ENCODE measurements at places on chromosomes 12 and 14. TPM values are rescaled to one million over a fixed set of nuclear protein-coding genes. Genes with fewer than 3 reads are reported as not detected.

DNA sequence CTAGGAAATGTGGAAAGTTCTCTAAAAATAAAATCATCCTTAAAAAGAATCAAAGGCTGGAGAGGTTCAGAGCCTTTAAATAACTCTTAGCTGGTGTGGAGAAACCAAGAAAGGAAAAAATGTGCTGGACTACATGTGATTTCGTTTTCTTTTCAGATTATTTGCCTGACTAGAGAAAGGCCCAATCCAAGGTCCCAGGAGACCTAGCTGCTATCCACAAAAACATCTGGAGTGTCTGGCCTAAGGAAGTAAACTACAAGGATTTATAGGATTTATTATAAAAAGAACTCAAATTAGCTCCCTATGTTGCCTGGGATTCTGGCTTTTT, 774 bp upstream of the TMEM30B start:
- H3K27ac ChIP-seq = peak overlapping the region; percentile 97
- H3K4me3 ChIP-seq = peak overlapping the region; percentile 87
- peaks cover 1% of the 10 kb centered on the region for H3K36me3 ChIP-seq
- no peak for DNase-seq
- H3K27me3 ChIP-seq = no peaks in the 10 kb centered on the region

GRCh38 chr14:39492267-39492666, 60.0 kb upstream of the FBXO33 start:
- no peaks in the 10 kb centered on the region for H3K4me1 ChIP-seq
- H3K4me3 ChIP-seq = no peak overlapping the region
- H3K36me3 ChIP-seq = peaks cover 11% of the 10 kb centered on the region
- H3K27ac ChIP-seq = no peak overlapping the region

Gene BCL11B
- 2.3 TPM for total RNA-seq

- no peak overlapping the region for H3K4me3 ChIP-seq
- peaks cover 4% of the 10 kb centered on the region for H3K4me1 ChIP-seq
- no peak for DNase-seq
These were observed 32.8 kb downstream of the CCNK start for GRCh38 chr14:99513946-99514551.

Gene COCH
- 32.5 TPM for total RNA-seq

DNA sequence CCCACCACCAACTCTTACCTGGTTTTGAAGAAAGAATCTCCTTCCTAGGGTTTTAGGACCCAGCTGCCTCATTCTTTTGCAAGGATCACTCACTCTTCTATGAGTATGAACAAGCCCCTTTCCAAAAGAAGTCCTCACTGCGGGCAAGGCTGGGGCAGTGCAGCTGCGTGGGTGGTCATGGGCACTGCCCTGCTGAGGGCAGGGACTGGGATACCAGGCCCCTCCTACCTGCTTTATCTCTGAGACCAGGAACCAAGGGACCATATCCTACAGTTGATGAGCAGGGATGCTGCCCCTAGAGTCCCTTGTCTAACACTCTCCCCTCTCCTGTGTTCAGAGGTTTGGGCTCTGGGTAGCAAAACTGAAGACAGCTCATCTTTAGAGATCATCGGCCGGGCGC, 20.5 kb downstream of the HPD start:
- no peak overlapping the region for H3K27ac ChIP-seq
- no peak for DNase-seq
- peaks cover 5% of the 10 kb centered on the region for H3K4me1 ChIP-seq
- peaks cover 24% of the 10 kb centered on the region for H3K27me3 ChIP-seq
- H3K4me3 ChIP-seq = no peak overlapping the region
- H3K36me3 ChIP-seq = no peaks in the 10 kb centered on the region
